CD4-positive, alpha-beta T cell treated with Interleukin-6 at 100 ng/mL for 8 hours (primary cell): ENCODE measurements at places on chromosomes 16 and 17.

DNA sequence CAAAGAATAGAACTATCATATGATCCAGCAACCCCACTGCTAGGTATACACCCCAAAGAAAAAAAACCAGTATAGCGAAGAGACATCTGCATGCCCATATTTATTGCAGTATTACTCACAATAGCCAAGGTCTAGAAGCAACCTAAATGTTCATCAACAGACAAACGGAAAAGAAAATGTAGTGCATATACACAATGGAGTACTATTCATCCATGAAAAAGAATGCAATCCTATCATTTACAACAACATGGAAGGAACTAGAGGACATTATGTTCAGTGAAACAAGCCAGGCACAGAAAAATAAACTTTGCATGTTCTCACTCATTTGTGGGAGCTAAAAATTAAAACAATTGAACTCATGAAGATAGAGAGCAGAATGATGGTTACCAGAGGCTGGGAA is 55.3 kb downstream of the WDR59 start:
- DNase-seq: no peak

DNA sequence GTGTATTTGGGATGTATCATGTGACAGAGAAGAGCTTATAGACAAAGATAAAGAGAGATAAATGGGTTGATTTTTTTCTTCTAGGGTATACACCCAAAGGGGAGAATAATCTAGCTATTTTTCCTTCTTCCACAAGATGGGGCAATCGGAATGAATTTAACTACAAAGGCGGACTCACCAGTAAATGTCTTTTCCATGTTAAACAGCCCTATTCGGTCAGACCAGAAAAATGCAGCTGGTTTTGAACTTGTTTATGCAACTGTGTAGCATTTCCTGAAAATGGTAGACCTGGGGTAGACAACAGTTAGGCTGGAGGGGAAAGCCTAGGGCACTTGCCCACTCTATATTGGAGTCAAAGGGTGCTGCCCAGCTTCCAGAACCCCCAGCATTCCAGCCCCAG is 477.1 kb downstream of the TOX3 start:
- no peak for DNase-seq

- no peak for DNase-seq
These were observed 64.9 kb downstream of the CYB561 start for GRCh38 chr17:63381101-63381729.

DNA sequence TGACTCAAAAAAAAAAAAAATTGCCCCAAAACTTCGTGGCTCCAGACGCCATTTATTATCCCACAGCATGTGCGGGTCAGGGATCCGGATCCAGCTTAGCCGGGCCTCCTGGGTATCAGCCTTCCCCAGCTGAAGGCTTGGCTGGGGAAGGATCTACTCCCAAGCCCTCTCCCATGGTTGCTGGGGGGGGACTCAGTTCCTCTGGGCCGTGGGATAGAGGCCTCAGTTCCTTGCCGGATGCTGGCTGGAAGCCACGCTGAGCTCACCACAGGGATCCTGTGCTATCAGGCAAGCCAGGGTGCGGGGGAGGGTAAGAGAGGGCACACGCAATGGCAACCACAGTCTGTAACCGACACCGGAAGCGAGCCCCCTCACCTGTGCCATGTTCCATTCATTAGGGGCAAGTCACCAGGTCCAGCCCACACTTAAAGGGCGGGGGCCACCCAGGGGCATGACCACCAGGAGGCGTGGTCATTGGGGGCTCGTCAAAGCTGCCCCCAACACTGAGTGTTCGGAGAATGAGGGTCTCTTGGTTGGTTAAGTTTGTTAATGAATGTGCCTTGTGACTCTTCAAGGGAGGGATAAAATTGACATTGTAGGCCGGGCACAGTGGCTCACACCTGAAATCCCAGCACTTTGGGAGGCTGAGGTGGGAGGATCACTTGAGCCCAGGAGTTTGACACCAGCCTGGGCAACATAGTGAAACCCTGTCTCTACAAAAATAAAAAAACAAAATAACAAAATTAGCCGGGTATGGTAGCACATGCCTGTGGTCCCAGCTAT is 210.0 kb upstream of the GSE1 start:
- DNase-seq: no peak

GRCh38 chr17:35243561-35244340 is 879 bp downstream of the SLFN5 start:
- peak; percentile 61 for DNase-seq
